ENCODE measurements at places on chromosomes 2 and 18.

- H3K27me3 ChIP-seq, result peaks cover 63% of the 10 kb centered on the region
- DNase-seq, result no peak
- H3K36me3 ChIP-seq, result peaks cover 7% of the 10 kb centered on the region
- H3K4me1 ChIP-seq, result peaks cover 33% of the 10 kb centered on the region
- H3K4me3 ChIP-seq, result peak overlapping the region; percentile 91
- no peak overlapping the region for H3K27ac ChIP-seq
These were observed 1.5 kb downstream of the EPAS1 start for GRCh38 chr2:46298522-46299353.

DNA sequence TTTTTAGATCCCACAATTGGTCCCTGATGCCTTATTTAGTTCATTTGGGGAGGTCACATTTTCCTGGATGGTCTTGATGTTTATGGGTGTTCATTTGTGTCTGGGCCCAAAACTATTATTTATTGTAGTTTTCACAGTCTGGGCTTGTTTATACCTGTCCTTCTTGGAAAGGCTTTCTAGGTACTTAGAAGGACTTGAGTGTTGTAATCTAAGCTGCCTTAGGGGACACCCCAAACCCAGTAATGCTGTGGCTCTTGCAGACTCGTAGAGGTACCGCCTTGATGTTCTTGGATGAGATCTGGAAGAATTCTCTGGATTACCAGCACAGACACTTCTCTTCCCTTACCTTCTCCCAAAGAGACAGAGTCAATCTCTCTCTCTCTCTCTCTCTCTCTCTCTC, 25.0 kb upstream of the ITSN2 start:
- DNase-seq, result no peak
- no peaks in the 10 kb centered on the region for H3K27me3 ChIP-seq
- no peak overlapping the region for H3K27ac ChIP-seq
- no peaks in the 10 kb centered on the region for H3K4me1 ChIP-seq
- H3K4me3 ChIP-seq, result no peak overlapping the region

- H3K27ac ChIP-seq, result no peak overlapping the region
- no peaks in the 10 kb centered on the region for H3K36me3 ChIP-seq
- no peak for DNase-seq
- no peaks in the 10 kb centered on the region for H3K27me3 ChIP-seq
- no peaks in the 10 kb centered on the region for H3K4me1 ChIP-seq
These were observed 405.5 kb downstream of the MEIS1 start for GRCh38 chr2:66840321-66841002.

GRCh38 chr18:3919396-3920061, 469.6 kb downstream of the TGIF1 start:
- no peak overlapping the region for H3K4me3 ChIP-seq
- no peak for DNase-seq
- peaks cover 2% of the 10 kb centered on the region for H3K36me3 ChIP-seq
- peaks cover 43% of the 10 kb centered on the region for H3K27me3 ChIP-seq

GRCh38 chr2:20976527-20976926, 67.3 kb downstream of the APOB start:
- H3K27me3 ChIP-seq, result peaks cover 14% of the 10 kb centered on the region
- no peak for DNase-seq
- no peaks in the 10 kb centered on the region for H3K4me1 ChIP-seq
- H3K36me3 ChIP-seq, result no peaks in the 10 kb centered on the region

GRCh38 chr2:7363906-7364305, 446.7 kb downstream of the RNF144A start:
- peaks cover 5% of the 10 kb centered on the region for H3K27me3 ChIP-seq
- no peaks in the 10 kb centered on the region for H3K4me1 ChIP-seq
- no peak overlapping the region for H3K27ac ChIP-seq
- no peak for DNase-seq
- H3K36me3 ChIP-seq, result no peaks in the 10 kb centered on the region
- H3K4me3 ChIP-seq, result no peak overlapping the region

DNA sequence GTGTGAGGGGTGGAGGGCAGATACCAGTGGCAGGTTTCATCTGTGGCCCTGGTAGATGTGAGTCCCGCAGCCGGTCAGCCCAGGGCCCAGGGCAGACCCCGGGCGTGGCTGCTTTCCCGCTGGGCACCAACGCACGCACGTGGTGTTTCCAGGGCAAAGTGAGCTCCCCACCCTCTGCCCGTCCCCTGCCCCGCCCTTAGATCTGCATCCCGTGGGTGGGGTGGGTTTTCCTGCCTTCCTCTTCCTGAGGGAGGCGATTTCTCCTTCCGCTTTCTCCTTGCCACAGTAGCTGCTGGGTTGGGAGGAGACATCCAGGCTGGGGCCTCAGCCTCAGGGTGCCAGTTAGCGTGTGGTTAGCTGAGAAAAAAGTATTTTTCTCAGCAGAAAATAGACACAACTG, 49.6 kb downstream of the ODC1 start:
- H3K4me1 ChIP-seq, result peaks cover 35% of the 10 kb centered on the region
- H3K27me3 ChIP-seq, result no peaks in the 10 kb centered on the region
- no peak overlapping the region for H3K4me3 ChIP-seq
- no peak for DNase-seq
- peaks cover 28% of the 10 kb centered on the region for H3K36me3 ChIP-seq

DNA sequence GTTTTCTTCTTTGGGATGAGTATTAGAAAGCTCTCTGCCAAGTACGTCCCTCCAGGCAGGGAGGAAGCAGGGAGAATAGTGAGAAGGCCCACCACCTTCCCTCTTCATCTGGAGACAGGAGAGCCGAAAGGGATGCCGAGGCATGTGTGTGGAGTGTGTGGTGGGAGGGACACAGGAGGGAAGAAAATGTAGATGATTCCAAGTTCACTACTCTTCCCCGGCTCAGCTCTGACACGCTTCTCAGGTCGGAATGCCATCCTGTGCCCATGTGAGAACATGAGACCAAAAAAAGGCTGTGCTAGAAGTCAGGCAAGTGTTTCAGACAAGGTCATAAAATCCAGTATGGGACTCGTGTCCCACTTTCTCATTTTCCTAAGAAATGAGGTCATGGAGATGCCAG, 47.4 kb downstream of the GYPC start:
- H3K27ac ChIP-seq, result no peak overlapping the region
- no peaks in the 10 kb centered on the region for H3K36me3 ChIP-seq
- no peaks in the 10 kb centered on the region for H3K27me3 ChIP-seq
- no peaks in the 10 kb centered on the region for H3K4me1 ChIP-seq

DNA sequence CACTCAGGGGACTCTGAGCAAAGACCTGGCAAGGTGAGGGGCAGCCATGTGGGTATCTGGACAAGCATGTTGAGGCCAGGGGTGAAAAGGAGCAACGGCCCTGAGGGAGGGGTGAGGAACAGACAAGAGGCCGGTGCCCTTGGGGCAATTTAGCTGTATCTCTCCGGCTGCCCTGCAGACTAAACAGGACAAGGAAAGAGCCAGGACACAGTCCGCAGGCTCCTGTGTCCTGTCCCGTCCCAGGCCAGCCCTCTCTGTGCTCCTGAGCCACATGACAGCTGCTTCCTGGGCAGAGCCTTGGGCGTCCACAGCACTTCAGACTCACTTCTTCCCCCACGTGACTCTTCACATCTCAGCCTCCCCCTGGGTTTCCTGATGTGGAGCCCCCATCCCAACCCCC, 206.1 kb downstream of the KLHL29 start:
- H3K27me3 ChIP-seq, result peaks cover 41% of the 10 kb centered on the region
- peaks cover 1% of the 10 kb centered on the region for H3K36me3 ChIP-seq
- H3K4me3 ChIP-seq, result no peak overlapping the region
- no peaks in the 10 kb centered on the region for H3K4me1 ChIP-seq

GRCh38 chr2:189483980-189484740, 42.9 kb downstream of the WDR75 start:
- peaks cover 18% of the 10 kb centered on the region for H3K27me3 ChIP-seq
- H3K4me3 ChIP-seq, result no peak overlapping the region
- no peak for DNase-seq
- H3K27ac ChIP-seq, result no peak overlapping the region
